ENCODE measurements at places on chromosomes 3 and 15.

- no peak for DNase-seq
Observed at GRCh38 chr3:45884368-45885201, 1.8 kb upstream of the CCR9 start.

DNA sequence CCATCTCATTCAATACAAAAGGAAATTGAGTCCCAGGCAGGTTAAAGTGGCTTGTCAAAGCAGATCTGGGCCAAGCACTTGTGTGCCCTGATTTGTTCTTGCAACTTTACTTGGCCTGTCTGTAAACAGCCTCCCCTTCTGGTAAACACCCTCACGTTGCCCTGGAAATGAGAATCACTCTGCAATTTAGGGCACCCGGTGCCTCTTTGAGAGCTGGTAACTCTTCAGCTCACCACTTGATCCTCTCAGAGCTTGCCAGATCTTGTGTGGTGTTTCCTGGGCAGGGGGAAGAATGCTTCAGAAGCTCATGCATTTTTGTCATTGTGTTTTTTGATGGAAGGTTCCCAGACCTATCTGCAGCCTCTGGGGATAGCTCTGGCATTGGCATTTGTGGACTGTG lies 11.3 kb downstream of the MED12L start:
- DNase-seq = no peak

DNA sequence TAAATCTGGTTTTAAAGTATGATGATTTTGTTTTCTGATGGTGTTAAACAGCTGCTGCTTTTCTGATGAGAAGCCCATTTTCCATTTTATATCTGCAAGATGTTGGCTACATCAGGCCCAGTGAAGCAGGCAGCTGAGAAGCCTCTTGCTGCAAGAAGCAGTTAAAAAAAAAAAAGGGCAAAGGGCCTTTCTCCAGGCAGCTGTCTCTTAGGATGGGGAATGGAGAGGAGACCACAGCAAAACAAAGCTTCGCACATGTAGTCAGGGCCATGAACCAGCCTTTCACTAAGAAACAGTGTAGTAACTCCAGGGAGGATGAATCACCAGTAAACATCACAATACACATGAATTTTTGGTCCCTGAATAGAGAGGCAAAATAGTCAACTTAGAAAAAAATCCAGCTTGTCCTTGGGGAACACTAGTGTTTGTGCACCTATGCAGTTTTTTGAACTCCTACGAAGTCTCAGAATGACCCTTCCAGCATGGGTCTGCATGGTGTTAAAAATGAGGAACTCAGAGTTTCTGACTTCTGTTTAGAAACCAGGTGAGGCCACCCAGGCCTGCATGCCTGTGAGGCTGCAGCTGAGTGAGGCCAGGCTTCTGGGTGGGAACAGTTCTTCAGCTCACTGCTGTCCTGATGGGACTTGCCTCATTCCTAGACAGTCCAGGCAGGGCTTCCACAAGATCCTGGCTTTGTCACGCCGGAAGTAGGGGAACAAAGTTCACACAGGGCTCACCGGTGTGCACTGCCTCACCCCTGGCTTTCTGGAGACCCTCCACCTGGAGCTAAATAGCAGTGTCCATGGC lies 518.7 kb downstream of the MCTP2 start:
- DNase-seq = no peak

DNA sequence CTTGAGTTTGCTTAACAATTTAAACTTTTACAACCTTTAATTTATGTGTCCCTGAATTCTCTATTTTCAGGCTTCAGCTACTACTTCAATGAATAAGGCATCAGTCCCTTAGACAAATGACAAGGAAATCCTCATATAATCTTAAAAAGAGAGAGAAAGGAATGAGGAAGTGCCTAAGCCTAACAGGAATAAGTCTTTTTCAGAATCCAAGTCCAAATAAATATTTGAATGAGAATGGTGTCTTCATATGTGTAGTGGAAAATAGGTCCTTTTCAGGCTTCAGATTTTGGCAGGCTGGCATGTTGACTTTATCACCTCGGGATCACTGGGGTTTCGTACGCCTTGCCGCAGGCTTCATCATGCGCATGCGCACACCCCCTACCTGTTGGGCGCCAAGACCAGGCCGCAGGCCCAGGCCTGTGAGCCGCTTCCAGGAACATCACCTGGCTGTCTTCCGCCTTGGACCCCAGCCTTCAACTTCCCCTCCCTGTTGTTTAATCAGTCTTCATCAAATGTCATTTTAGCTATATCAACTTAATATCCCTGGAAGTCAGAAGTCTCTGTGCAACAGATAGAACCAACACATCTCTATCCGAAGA lies 334.5 kb downstream of the SOX2 start:
- no peak for DNase-seq

- DNase-seq = no peak
Observed at GRCh38 chr3:4613366-4613765, 120.2 kb downstream of the ITPR1 start.

- no peak for DNase-seq
Observed at GRCh38 chr15:78340231-78341056, at the start of gene CRABP1. TSS of gene CRABP1 (plus strand) at chr15:78340353. CDS start at chr15:78340429, 76 bp downstream.

DNA sequence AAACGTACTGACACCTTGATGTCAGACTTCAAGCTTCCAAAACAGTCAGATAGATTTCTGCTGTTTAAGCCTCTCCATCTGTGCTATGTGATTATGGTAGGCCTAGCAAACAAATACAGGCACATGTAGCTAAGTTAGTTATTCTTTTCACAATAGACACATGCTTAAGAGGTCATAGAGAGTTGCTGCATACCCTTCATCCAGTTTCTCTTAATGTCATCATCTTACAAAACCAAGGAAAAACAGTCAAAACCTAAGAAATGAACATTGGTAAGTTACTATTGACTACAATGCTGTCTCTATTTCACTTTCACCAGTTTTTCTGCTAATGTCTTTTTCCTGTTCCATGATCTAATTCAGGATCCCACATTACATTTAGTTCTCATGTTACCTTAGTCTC lies 946.8 kb downstream of the TUSC7 start:
- DNase-seq = no peak

DNA sequence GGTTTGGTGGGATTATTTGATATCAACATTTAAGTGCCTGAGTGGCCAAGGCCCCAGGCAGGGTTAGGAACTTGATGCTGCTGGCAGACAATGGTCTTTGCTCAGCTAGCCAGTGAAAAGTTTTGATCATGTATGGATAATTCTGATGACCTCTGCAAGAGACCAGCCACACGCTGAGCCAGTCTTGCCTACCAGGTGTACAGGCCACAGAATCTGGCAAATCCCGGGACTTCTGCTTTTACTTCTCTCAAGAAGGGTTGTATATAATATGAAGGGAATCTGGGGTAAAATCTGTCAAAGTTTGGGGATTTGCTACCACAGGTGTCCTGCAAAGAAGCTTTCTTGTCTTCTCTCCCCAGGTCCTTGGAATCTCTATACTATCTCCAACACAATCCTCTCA lies 331.4 kb upstream of the GOLIM4 start:
- DNase-seq = no peak

DNA sequence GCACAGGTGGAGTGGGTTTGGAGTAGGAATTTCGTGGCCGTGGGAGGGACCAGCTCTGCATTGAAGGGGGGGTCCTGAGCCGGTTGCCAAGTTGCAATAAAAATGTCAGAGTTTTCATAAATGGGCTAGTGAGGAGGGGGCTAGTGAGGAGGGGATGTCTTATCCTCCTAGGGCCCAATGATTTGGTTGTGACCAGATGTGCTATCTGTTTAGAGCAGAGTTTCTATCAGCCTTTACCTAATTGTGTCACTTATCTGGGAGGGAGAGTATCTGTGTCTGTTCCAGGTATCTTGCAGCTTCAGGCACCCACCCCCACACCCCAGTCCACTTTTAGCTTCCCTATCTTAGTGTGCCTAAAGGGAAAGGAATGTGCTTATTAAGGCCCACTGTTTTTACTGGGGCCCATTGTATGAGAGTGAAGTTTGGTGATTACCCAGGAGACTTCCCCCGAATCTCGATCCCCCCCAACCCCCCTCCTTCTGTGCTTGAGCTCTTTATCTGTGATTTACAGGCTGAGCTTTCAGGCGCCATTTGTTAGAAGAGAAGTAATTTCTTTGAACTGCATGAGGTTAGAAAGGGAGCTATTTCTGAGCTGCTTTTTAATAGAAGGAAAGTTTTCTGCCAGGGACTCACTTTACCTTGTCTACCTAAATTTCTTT lies 42.6 kb downstream of the PPCDC start:
- peak; percentile 53 for DNase-seq

Data from fibroblast of skin of right biceps (primary cell).